Activated CD4-positive, CD25-positive, alpha-beta regulatory T cell treated with anti-CD3 and anti-CD28 coated beads, Interleukin-2, amount 50 U/mL, for 72 hours (primary cell): ENCODE measurements at places on chromosomes 7 and 10.

GRCh38 chr10:94217411-94217810, 145.3 kb downstream of the NOC3L start:
- no peak for DNase-seq

GRCh38 chr7:102073931-102074880, 212.5 kb upstream of the SH2B2 start:
- no peak for DNase-seq

GRCh38 chr10:6719561-6719960, 139.5 kb upstream of the PRKCQ start:
- DNase-seq = no peak

GRCh38 chr7:84490661-84491060, 296.1 kb upstream of the SEMA3A start:
- DNase-seq = no peak

GRCh38 chr7:47153058-47153457, 428.9 kb downstream of the TNS3 start:
- no peak for DNase-seq

- no peak for DNase-seq
These were observed 12.2 kb upstream of the AP5Z1 start for GRCh38 chr7:4763091-4763793.
